ENCODE measurements at places on chromosomes 5 and 9. TPM values are rescaled to one million over a fixed set of nuclear protein-coding genes. Genes with fewer than 3 reads are reported as not detected.

The UBE2QL1 gene
- total RNA-seq: not detected

The SH3GL2 gene
- 0.36 TPM for total RNA-seq

The SLC25A48 gene
- not detected for total RNA-seq

The CBY3 gene
- total RNA-seq: 0.36 TPM

The CYLC2 gene
- total RNA-seq: not detected

The CDH6 gene
- not detected for total RNA-seq

The BHMT2 gene
- 0.69 TPM for total RNA-seq

The NCS1 gene
- total RNA-seq: 37.8 TPM

The SNCAIP gene
- total RNA-seq: not detected

The OTP gene
- not detected for total RNA-seq

The RNF180 gene
- 6.2 TPM for total RNA-seq

The C5orf52 gene
- not detected for total RNA-seq

The NME5 gene
- total RNA-seq: 14.8 TPM

The IRX4 gene
- total RNA-seq: not detected

The GLRA1 gene
- total RNA-seq: not detected

The INSYN2B gene
- total RNA-seq: 0.34 TPM

The MRPL41 gene
- 72.8 TPM for total RNA-seq

The GABRA1 gene
- not detected for total RNA-seq

The FOXD4L5 gene
- under 0.01 TPM for total RNA-seq
